ENCODE measurements at places on chromosomes 7 and 10. TPM values are rescaled to one million over a fixed set of nuclear protein-coding genes. Genes with fewer than 3 reads are reported as not detected.

GRCh38 chr7:155340721-155341120 is 43.0 kb downstream of the INSIG1 start:
- DNase-seq: no peak

DNA sequence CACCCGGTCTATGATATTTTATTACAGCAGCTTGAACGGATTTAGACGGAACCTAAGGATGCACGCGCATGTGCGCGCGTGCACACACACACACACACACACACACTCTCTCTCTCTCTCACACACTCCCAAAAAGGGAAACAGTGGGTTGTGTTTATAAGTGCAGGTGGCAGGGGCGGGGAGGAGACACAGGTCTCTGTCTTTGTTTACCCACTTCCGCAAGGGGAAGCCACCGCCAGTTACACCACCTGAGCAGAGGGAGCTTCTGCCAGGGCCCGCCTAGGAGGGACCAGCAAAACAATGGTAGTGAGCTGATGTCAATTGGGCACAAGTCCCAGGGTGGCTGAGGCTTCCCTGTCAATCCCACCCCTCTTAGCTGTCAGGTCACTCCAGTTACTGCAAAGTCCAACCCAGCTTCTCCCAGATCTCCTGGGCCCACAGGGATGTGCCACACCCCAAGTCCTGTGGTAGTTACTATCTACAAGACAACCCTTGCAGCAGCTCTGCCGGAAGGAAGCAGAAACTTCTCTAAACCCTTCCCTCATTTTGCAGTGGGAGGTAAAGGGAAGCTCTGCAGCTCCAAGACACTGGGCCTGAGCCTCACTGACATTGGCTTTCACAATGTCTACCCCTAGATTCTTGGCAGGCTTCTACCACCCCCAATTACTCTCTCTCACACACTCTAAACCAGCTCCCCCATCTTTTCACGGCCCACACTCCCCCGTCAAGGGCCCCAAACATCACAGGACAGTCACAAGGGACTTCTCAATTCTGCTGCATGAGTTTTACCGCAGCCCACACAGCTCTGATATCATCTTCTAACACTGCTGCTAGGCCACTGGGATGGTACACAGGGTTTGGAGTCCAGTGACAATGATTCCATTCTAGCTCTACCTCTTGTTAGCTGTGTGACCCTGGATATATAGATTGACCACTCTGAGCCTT is 17.6 kb downstream of the ANXA11 start:
- DNase-seq: no peak

DNA sequence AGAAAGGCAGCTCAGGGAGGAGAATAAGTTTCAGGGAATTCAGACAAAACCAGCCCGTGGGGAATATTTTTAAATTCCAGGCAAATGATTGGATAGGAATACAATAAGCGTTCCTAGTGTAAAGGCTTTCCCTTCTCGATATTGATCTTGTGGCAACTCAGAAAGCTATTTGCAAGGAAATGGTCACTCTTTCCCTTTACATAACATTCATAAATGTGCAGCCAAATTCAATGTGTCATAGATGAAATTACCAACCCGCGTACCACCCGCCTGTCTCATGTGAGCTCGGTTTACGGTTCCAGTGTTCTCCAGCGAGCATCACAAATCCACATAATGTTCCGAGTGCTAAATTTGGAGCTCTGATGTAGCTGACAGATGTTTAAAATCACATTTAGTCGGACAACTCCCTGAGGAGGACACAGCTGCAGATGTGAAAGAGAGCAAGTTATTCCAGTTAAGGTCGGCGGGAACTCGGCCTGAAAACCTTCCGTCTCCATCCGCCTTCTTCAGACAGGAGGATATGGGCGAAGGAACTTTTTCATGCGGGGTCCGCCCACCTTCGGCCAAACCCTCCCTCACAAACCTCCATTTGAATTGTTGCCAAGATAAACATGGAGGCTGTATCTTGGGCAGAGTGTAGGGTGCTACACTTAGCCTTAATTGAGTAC is 327.0 kb downstream of the RNLS start:
- DNase-seq: no peak

GRCh38 chr7:111138193-111138569 is 47.3 kb downstream of the LRRN3 start:
- DNase-seq: no peak

DNA sequence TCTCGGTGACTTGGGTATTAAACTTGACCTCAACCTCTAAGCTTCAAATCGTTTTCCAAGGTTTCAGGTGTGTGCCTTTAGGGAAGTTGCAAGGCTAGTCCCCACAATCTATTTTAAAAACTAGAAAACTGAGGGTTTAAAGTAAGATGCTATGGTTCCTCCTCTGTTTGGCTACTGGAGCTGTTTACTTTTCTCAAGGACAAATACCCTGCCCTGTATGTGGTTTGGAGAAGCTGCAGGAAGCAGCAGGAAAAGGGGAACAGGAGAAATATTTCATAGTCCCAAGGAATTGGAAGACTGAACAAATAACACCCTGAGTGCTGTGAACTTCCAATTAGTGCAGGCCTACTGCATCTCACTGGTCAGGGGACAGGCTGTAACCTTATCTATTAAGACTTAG is 135.9 kb downstream of the NRP1 start:
- DNase-seq: no peak

GRCh38 chr10:19431622-19432351 is 383.2 kb downstream of the MALRD1 start:
- DNase-seq: no peak

DNA sequence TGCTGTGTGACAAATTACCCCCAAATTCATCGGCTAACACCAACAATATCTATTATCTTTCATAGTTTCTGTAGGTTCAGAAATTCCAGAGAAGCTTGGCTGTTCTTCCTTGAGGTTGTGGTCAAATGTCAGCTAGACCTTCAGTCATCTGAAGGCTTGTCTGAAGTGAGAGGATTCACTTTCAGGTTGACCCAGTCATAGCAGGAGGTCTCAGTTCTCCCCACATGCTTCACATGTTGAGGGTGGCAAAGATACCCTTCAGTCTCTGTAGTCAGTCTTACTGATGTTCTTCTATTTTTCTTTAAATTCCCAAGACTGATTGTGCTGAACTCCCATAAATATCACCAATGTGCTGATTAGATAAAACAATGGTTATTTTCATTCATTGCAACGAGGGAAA is 1692.0 kb downstream of the REEP3 start:
- no peak for DNase-seq

GRCh38 chr10:62019685-62020359 is 118.3 kb downstream of the ARID5B start:
- no peak for DNase-seq

DNA sequence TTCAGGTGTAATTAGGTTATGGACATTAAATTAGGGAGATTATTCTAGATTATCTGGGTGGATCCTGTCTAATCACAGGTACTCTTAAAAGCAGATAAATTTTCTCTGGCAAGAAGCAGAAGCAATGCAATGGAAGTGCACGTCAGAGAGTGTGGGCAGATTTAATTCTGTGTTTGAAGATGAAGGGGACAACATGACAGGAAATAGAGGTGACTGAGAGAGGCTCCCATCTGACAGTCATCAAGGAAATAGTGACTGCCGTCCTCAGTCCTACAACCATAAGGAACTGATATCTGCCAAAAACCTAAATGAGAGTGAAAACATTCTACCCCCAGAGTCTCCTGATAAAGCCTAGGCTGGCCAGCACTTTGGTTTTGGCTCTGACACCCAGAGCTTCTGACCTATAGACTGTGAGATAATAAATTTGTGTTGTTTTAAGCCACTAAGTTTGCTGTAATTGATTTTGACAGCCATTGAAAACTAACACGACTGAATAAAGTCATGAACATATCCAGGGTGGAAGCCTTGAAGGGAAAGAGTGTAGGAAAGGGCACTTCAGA is 30.5 kb upstream of the DDX50 start:
- DNase-seq: no peak

DNA sequence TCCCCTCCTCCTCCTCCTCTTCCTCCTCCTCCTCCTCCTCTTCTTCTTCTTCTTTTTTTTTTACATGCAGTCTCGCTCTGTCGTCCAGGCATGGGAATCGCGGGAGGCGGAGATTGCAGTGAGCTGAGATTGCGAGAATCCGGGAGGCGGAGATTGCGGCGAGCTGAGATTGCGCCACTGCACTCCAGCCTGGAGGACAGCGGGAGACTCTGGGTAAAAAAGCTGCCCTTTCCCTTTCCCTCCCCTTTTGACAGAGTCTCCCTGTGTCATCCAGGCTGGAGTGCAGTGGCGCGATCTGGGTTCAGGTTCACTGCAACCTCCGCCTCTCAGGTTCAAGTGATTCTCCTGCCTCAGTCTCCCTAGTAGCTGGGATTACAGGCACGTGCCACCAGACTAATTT is 168.1 kb upstream of the MALRD1 start:
- no peak for DNase-seq

GRCh38 chr10:75542084-75542483 is 110.7 kb downstream of the LRMDA start:
- DNase-seq: no peak

GRCh38 chr10:79245539-79246208 is 101.6 kb upstream of the PPIF start:
- DNase-seq: no peak

GRCh38 chr7:167976-168791 is 24.2 kb upstream of the FAM20C start:
- DNase-seq: no peak

DNA sequence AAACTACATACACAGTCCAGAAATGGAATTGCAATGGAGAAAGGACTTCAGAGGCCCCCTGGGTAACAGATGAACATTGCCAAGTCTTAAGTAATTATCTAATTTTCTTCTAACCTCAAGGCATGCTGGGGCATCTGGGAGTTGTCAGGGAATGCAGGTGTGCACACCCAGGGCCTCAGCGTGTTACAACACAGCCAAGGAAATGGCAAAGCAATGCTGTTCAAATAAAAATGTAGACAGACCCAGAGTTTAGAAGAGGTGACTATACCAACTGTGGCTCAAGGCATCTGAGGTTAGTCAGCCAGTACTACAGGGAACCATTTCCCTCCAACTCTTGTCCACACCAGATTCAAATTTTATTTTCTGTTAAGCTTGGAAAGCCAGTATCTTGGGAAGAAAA is 73.6 kb downstream of the CCDC3 start:
- no peak for DNase-seq

The NODAL gene
- total RNA-seq: not detected

The OR13A1 gene
- 0.85 TPM for total RNA-seq

The ITGB8 gene
- 106 TPM for total RNA-seq

The SMNDC1 gene
- 21.5 TPM for total RNA-seq

The TFPI2 gene
- 19.3 TPM for total RNA-seq

The SYCE1 gene
- not detected for total RNA-seq

The BLNK gene
- total RNA-seq: 7.3 TPM

The GNGT1 gene
- total RNA-seq: 0.95 TPM
